Testis (tissue), 5 donors: ENCODE measurements at places on chromosomes 2 and 18.

GRCh38 chr18:76263046-76264005 lies 231.7 kb downstream of the ZNF516 start:
- no peak for DNase-seq

GRCh38 chr2:207143215-207144172 lies 22.3 kb downstream of the KLF7 start:
- peak; percentile 79 for DNase-seq

GRCh38 chr2:71348302-71348701 lies 16.7 kb downstream of the ZNF638 start:
- no peak for DNase-seq

DNA sequence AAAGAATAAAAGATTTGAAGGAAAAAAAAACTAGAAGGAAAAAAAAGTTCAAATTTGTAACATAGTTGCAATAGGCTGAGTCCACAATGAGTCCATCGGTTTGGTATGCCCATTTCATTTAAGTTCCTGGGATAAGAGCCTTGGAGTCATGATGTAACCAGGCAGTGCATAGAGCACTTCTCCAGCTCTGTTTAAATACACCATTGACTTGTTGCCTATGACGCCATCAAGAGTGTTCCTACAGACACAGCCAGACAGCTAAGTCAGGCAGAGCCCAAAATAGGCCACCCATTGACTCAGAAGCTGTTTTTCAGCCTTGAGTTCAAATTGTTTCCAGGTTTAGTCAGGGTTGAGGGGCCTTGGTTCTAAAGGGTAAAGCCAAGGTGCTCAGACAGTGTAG lies 44.9 kb downstream of the SOCS6 start:
- DNase-seq = peak; percentile 52

DNA sequence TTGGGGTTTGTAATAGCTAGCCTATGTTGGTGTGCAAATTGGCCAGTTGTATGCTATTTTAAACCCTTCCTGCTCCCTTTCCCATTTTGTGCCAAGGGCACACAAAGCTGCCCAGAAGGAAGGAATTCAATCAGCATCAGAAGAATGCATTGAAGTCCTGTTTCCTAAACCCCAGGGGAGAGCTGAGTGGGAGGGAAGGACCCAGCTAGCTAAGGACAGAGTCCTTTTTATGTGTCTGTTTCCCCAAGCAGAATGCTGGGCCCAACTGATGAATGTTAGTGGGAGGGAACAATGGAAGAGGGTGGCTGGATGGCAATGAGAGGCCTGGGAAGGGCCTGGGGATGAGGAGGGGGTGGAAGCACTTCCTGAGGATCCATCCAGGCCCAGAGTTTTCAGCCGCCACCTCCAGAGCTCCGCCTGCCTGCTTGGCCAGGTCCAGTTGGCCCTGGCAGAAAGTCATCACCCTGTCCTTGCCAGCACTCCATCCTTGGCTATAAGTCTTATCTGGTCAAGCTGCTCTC lies 32.7 kb downstream of the MEX3C start:
- no peak for DNase-seq

GRCh38 chr18:58375051-58375450 lies 253.8 kb downstream of the ALPK2 start:
- no peak for DNase-seq

GRCh38 chr2:126145752-126146151 lies 510.2 kb upstream of the GYPC start:
- DNase-seq = no peak
